Adipocyte (in vitro differentiated cells): ENCODE measurements at places on chromosomes 4 and X.
A peak's percentile ranks its signal among the peaks of the same experiment; 100 is the strongest.

DNA sequence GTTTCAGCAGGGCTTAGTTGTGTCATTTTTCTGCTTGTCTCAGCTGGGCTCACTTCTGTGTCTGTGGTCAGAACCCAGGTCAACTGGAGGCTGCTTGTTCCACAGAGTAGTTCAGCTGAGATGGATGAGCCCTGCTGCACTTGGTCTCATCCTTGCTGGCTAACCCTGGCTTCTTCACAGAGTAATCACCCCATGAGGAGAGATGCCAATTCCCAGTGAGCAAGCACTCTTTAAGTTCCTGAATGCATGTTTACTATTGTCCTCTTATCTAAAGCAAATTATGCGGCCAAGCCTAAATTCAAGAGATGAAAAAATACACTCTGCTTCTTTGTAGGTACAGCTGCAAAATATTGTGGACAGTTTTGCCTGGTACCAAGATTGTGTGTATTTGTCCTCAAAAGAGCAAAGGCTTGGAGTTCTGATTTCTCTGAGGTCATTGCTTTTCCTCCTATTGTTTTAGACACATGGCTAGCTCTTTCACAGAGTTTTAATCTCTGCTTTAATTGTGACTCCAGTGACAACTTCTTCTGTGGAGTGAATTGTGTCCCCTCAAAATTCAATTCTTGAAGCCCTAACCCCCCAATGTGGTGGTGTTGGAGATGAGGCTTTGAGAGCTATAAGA, 236.6 kb upstream of the ANKRD50 start:
- DNase-seq = no peak

- peak; percentile 79 for DNase-seq
These were observed 752 bp downstream of the FRAS1 start for GRCh38 chr4:78057600-78058550.

GRCh38 chr4:55617587-55618197, 18.4 kb downstream of the NMU start:
- no peak for DNase-seq

DNA sequence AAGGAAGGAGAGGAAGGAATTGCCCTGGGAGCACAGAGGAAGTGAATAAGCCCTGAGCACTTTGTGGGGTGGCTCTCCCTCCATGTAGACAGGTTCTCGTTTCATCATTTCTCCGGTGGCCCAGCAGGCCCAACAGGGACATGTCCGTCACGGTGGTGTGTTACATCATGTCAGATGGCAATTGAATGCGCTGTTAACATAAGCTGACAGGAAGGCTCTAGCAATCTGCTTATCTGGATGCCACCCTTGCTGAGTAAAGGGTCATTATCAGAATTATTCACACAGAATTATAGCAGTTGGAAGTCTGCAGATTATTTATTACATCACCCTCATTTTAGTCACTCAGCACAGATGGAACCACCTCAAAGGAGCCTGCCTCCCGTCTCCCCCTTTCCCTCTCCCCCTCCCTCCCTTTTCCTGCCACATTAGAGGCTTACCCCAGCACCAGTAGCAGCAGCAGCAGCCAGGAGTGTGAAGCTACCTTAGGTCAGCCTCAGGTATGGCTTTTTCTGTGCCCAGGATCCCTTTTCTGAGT, 124.3 kb upstream of the TRIM2 start:
- DNase-seq = no peak

- DNase-seq = no peak
These were observed 77.4 kb downstream of the ANKRD17 start for GRCh38 chr4:73181231-73181630.
